ENCODE measurements at places on chromosomes 2 and 18.

DNA sequence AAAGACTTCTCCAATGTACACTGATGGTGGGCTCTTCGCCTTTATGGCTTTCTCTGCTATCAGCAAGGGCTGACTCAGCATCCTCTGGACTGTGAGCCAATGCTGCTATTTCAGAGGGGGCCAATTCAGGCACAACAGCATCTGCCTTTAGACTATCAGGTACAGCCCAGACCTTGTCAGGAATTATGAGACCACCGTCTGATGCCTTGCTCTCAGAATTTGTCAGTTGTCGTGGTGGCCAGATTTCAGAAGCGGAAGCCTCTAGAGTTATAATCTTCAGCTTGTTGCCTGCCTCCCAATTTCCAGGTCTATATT lies 92.7 kb downstream of the ALPK2 start:
- no peak for DNase-seq

GRCh38 chr18:60022671-60023276 lies 123.0 kb downstream of the PMAIP1 start:
- no peak for DNase-seq

- no peak for DNase-seq
Measured at GRCh38 chr2:12484536-12485115, 232.1 kb upstream of the TRIB2 start.

DNA sequence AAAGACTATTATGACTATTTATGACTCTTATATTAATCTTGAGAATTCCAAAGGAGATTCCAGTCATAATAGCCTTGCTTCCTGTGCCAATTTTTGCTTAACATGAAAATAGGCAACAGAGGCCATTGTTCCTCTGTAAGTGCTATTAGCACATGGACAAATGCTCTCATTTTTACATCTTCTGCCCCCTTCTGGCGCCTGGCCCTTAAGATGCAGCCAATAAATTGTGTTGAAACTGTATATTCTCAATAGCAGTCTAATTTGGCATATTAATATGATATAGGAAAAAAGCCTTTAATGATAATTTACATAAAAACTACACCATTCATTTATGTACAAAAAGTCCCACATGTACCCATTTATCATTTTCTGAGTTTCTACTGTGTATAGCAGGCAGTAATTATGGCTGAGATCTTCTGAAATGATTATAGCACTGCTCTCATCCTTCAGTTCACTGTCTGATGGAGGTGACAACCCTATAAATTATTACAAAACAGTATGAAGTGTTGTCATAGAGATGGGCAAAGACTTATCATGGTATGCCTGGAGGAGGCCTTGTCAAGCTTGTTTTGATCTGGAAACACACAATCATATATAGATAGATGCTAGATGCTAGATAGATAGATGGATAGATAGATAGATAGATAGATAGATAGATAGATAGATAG lies 613.3 kb downstream of the TSN start:
- peak; percentile 13 for DNase-seq

DNA sequence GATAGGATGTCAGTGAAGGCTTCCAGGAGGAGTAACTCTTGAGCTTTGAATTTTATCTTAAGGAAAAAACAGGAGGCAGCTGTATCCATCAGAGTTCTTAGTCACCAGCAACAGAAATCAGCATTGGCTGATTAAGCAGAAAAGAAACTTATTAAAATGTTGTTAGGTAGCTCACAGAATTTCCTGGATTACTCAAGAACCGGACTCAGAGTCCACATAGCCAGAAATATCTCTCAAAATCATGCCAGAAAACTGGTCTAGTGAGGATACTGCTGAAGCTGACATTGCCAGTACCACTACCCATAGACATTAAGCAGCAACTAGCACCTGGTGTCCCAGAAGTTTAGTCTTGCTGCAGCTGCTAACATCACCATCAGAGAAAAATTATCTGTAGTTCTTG lies 10.1 kb upstream of the AFTPH start:
- no peak for DNase-seq

- no peak for DNase-seq
Measured at GRCh38 chr2:159895258-159896065, 97.5 kb upstream of the CD302 start.

DNA sequence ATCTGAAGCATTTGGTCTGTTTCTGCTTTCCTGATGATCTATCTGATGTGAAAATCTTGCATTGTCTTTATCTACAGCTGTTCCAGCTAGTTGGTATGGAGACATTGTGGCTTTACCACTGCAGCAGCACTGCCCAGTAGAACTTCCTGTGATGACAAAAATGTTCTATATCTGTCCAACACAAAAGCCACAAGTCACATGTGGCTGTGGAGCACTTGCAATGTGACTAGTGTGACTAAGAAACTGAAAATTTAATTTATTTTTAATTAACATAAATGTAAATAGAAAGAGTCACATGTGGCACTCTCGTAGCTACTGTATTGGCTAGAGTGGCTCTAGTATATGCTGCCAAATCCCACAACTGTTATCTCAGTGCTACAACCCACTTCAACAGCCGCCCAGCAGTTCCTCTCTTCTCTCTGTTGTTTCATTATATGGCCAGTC lies 425.7 kb downstream of the SETBP1 start:
- DNase-seq = no peak

DNA sequence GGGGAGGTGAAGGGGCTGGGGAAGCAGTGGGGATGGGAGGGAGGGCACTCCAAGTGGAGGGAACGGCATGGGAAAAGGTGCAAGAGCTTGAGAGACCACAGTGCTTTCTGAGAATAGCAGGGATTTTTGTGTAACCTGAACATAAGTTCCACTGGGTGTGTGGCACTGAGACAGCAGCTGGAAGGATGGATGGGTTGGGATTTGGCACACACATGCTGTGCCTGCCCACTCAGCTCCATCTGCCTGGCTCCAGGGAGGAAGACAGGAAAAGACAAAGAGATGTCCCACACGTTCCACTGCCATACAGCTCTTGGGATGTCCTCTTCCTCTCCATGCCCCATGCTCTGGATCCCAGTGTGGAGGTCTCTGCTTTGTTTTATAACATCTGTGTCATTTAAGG lies 114.1 kb upstream of the TEX51 start:
- no peak for DNase-seq

GRCh38 chr18:62353170-62353569 lies 28.1 kb downstream of the TNFRSF11A start:
- no peak for DNase-seq

DNA sequence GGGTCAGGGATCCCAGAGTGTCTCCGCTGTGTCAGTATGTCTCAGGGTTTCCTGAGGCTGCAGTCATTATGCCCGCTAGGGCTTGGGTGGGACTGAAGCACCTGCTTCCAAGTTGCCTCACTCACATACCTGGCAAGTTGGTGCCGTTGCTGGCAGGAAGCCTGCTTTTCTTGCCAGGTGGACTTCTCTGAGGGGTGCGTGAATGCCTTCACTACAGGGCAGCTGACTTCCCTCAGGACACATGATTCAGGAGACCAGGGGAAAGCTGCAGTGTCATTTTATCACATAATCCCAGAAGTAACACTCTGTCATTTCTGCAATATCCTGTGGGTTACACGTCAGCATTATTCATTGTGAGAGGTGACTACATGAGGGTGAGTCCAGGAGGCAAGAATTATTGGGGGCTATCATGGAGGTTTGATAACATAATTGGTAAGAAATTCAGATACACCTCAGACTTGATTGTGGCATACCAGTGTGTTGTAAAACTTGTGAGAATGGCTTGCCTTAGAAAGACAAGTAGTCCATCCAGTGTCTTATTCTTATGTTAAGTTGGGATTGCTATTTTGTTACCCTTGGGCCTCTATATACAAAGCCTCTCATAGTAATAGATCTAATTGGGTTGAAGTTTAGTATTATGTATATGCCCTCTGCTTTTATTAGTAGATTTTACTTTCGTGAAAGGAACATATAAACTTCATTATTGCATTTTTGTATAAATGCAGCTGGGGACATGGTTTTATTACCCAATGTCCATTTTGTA lies 44.1 kb downstream of the NEDD4L start:
- DNase-seq = no peak

Measured in iPS-NIHi11 (cell line).